Activated CD4-positive, alpha-beta T cell treated with anti-CD3 and anti-CD28 coated beads, Interleukin-2, amount 50 U/mL, for 4 hours (primary cell): ENCODE measurements at places on chromosomes 7 and 10.

- no peak for DNase-seq
Measured at GRCh38 chr7:158411232-158411950, 176.2 kb downstream of the PTPRN2 start.

- no peak for DNase-seq
Measured at GRCh38 chr7:147579148-147579547, 1011.4 kb upstream of the C7orf33 start.

- no peak for DNase-seq
Measured at GRCh38 chr7:114026486-114027089, 107.8 kb upstream of the PPP1R3A start.

DNA sequence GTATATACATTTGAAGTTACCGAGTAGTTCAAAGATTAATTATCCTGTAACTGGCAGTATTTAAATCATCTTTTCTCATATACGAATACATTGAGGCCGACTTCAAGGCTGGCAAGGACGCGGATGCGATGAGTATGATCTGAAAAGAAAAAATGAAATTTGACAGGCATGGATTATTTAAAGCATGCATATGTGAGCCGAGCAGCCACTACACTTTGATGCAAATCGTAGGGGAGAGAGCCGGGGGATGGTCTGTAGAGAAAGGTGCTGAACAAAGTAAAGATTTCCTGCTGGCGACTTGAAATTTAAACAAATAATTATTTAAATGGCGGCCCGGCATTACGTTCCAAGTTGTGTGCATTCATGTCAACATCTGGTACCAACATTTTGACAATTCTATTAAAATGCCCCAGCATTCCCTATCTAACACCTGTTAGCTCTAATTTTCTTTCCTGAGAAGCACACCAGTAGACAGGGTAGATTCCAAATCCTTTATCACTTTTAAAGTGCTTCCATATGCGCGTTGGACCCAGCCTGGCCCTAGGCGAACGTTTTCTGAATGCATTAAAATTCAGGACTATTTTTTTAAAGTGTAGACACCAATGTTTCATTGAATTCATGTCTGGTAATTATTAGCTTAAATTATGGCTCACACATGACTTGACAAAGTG lies 188.7 kb downstream of the EMX2 start:
- no peak for DNase-seq

DNA sequence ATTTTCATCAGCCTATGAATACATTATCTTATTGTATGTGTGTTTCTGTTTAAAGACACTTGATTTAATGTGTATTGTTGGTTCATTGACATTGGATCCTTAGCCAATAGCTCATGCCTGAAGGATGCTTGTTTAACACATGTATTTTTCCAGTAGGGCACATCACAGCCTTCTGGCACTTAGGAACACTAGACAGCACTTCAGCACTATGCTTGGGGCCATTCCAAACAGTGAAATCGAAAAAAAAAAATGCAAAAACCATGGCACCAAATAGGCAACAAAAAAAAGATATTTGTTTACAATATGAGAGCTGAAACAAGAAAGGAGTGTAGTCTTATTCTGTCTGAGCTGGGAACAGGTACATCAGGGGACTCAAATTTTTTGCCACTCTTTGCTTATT lies 262.8 kb downstream of the SLC25A13 start:
- DNase-seq, result no peak

GRCh38 chr7:138208864-138209263 lies 132.6 kb downstream of the AKR1D1 start:
- no peak for DNase-seq

DNA sequence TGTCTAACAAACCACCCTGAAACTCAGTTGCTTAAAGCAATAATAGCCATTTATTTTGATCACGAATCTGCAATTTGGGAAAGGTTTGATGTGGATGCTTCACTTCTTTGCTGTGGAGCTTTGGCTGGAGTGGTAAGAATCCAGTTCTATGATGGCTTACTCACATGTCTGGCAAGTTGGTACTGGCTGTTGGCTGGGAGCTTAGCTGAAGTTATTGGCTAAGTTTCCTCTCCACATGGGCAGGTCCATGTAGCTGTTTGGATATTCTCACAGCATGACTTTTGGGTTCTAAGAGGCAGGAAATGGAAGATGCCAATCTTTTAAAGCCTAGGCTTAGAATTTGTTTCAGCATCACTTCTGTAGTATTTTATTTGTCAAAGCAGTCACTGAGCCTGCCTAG lies 277.6 kb upstream of the NRP1 start:
- no peak for DNase-seq

DNA sequence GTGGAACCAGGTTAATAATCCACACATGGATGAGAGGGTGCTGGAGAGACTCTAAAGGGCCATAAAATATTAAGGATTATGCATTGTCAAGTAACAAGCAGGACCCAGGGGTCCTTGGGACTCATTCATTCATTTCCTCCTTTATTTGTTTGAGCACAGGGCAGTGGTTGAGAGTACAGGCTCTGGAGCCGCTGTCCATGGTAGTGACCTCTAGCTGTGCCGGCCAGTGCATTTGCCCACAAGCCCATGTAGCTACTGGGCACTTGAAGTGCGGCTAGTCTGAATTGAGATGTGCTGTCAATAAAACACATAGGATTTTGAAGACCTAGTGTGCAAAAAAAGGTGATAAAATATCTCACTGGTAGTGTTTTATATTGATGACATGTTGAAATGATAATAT lies 137.6 kb downstream of the C10orf105 start:
- DNase-seq, result no peak

- no peak for DNase-seq
Measured at GRCh38 chr10:86221442-86222335, 144.9 kb downstream of the GRID1 start.

DNA sequence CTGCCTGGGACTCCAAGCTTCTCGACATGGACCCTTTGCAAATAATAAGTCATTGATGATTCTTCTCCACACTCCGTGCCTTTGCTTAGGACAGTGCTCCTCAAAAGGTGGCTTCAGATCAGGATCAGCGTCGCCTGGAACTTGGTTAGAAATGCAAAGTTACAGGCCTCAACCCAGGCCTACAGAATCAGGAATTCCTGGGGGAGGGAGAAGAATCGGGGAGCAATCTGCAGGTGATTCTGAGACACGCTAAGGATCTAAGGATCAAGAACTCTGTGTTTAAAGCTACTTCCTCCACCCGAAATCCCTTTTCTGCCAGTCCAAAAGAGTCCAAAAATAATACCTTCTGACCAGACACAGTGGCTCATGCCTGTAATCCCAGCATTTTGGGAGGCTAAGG lies 78.1 kb downstream of the C10orf105 start:
- no peak for DNase-seq
